ENCODE measurements at places on chromosomes 16 and 17.

DNA sequence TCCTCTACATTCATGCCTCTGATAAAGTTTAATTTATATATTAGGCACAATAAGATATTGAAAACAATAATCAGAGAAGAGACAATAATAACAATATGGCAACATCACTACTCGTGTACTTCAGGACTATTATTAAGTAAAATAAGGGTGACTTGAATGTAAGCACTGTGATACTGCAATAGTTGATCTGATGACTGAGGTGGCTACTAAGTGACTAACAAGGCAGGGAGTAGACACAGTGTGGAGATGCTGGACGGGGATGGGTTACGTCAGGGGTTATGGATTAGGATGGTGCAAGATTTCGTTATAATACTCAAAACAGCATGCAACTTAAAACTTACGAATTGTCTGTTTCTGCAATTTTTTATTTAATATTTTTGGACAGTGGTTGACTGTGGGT, 32.5 kb downstream of the CYLD start:
- no peak for DNase-seq

DNA sequence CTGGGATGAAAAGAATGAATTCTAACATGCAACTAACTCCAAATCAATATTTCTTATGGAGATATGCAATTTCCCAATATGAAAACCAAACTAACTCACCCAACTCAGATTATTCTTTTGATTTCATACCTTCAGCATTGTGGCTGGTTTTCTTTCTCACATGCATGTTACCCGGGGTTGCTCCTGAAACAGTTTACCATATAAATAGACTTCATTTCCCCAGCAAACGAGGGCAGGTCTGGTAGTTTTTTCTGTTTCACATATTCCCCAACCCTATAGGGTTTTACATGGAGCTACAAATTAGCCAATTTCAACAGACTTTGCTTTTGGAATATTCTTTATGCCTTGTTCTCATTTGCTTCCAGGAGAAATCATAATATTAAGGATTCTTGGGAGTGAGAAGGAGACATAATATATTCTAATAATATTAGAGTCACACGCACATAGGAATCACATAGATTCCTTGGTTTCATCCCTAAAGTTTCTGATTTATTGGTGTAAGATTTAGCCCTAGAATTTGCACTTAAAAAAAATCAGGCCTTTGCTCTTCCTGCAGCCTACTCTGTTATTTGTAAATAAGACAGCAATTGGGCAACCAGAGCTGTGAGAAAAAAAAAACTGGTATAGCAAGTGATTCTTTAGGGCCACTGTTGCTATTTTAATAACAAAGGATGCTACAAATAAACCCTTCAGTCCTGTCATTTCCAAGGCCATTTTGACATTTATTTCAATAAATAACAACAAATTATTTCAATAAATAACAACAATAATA, 60.3 kb upstream of the FAM20A start:
- no peak for DNase-seq

GRCh38 chr17:38466346-38467315, 38.4 kb downstream of the ARHGAP23 start:
- no peak for DNase-seq

GRCh38 chr17:64345689-64346376, 44.8 kb downstream of the PECAM1 start:
- no peak for DNase-seq

- DNase-seq = peak; percentile 69
These were observed 36.6 kb upstream of the EMP2 start for GRCh38 chr16:10616756-10617640.

GRCh38 chr16:1874854-1875253, 2.9 kb upstream of the MEIOB start:
- DNase-seq = no peak

DNA sequence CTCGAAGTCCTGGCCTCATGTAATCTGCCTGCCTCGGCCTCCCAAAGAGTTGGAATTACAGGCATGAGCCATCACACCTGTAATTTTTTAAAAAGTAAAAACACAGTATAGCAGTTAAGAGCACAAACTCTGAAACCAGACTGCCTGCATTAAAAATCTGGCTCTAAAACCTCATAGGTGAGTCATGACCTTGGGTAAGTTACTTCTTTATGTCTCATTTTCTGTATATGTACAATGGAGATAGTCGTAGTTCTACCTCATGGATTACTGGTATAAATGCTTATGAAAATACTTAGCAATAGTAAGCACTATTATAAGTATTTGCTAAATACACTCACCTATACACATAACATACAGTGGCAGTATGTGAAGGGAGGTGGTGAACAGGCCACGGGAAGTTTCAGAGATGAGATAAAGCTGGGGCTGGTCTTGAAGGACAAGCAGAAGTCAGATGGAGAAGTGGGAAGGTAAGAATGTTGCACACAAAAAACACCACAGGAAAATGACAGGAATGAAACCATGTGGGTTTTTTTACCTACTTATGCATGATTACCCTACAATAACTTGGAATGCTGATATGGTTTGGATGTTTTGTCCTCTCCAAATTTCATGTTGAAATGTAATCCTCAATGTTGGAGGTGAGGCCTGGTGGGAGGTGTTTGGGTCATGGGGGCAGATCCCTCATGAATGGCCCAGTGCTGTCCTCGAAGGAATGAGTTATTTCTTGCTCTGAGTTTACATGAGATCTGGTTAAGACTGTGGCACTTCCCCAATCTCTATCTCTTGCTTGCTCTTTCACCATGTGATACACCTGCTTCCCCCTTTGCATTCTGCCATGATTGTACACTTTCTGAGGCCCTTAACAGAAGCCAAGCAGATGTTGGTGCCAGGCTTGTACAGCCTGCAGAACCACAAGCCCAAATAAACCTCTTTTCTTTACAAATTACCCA, 33.9 kb downstream of the ZNF652 start:
- no peak for DNase-seq

DNA sequence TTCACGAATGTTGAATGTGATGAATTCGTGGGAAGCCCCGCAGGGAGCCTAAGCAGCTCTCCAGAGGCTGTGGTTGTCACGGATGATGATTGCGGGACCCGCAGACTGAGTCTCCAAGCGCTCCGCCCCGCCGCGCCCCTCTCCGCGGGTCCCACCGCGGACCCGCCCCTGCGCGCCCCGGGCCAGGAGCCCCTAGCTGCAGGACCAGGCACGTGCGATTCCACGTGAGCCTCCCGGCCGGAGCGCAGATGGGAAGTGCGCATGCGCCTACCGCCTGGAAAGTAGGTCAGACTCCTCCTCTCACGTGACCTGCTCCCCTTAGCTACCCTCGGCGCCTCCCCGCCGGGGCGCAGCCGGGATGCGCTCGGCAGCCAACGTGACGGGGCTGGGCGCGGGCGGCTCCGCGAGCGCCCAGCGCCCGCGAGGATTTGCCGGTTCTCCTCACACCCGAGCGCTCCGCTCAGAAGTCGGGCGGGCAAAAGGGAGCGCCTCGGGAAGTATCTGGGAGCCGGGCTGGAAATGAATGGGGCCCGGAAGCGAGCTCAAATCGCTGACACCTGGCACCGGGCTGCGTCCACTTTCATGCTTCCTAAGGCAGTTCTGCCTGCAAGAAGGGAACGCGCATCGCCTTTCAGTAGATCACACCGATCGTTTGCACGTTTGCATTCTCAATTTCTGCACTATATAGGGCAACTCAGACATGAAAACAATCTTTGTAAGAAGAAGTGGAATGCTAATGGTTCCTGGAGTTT, 26.4 kb upstream of the HLF start:
- DNase-seq = peak; percentile 99

DNA sequence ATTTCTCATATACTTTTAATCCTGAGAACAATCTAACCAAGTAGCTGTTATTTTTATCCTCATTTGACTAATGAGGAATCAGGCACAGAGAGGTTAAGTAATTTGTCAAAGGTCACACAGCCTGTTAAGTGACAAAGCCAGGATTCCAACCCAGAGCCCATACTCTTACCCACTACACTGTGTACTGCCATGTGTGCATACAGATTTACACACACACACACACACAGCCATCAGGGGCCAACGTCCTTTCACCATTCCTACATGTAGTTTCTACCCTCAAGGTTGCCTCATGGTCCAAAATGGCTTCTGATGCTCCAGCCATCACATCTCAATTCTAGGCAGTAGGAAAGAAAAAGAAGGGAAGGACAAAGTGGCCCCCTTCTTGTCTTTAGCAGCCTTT, 22.1 kb downstream of the TMEM186 start:
- DNase-seq = no peak

GRCh38 chr16:89031715-89032659, 55.0 kb upstream of the CBFA2T3 start:
- DNase-seq = no peak

- DNase-seq = no peak
These were observed 7.6 kb downstream of the AIPL1 start for GRCh38 chr17:6427279-6427781.

- no peak for DNase-seq
These were observed 112.9 kb downstream of the ABCC1 start for GRCh38 chr16:16062023-16062937.

DNA sequence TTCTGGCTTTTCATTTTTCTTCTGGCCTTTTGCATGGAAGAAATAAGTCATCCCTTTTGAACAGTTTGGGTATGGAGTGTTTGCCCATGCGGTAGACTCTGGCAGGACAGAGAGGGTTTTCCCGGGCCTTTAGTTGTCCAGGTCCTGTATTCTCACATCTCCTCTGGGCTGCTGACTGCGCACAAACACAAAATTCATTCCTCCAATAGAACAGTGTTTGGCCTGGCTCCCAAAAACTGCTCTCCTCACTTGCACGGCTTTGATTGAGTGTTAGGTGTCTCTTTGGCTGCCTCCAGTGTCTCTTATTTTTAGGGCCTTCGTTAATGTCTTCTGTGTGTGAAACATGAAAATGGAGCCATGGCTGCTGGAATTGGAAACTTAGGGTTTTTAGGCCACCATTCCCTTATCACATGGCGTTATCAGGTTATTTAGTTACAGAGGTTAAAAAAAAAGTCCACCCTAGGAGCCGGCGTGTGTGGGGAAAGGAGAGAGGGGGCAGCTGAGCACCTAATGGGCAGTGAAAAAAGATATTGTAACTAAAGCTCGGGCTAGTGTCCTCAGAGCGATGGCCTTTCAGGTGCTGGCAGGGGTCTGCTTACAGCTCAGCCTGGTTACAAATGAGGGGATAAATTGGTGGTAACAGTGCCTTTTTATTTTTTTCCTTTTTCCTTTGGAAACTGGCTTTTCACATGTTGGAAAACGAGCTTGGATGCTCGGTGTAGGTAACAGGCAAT, 47.3 kb downstream of the PRKCA start:
- DNase-seq = no peak

GRCh38 chr17:44773140-44773539, 14.4 kb downstream of the ADAM11 start:
- no peak for DNase-seq

Data from H54 (cell line).